Heart left ventricle (tissue), 16 donors: ENCODE measurements at places on chromosomes 12 and 14.

- no peak for DNase-seq
These were observed 138.1 kb upstream of the BMP4 start for GRCh38 chr14:54094765-54095164.

- no peak for DNase-seq
These were observed 8.9 kb downstream of the PDE1B start for GRCh38 chr12:54558311-54558710.

DNA sequence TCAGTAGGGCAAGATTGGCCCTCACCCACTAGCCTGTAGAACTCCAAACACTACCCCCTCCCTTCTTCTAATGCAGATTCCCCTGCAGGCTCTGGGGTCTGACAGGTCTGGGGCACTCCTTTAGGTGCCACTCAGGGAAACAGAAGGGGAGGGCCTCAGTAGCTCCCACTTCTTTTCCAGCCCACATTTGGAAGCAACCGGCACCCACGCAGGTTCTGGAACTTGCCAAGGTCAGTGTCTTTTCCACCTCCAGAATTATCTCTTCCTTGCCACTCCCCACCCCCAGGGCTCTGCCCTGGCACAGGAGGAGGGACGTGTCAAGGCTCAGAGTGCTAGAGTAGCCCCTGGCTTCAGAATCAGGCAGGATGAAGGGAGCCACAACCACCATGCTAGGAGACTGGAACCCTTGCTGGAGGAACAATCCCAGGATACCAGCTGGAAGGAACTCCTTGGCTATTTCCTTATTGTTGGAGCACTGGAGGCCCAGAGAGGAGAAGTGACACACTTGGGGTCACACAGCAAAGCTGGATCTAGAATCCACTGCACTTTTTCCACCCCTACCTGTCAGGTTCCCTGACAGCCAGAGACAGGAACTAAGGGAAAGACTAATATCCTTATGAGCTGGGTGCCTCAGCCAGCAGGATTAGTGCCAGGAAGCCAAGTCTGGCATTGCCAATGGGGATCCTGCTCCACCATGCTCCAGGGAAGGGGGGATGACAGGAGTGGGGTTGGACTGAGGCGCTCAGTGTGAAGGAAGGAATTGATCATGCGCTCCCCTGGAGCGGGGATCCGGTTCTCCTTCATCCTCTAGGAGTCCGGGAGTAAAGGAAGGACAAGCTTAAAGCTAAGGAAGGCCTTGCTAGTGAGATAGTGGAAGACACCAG is 1.8 kb upstream of the FIGNL2 start:
- DNase-seq: no peak

- DNase-seq: no peak
These were observed 409.5 kb downstream of the SLC6A15 start for GRCh38 chr12:84502907-84503787.

DNA sequence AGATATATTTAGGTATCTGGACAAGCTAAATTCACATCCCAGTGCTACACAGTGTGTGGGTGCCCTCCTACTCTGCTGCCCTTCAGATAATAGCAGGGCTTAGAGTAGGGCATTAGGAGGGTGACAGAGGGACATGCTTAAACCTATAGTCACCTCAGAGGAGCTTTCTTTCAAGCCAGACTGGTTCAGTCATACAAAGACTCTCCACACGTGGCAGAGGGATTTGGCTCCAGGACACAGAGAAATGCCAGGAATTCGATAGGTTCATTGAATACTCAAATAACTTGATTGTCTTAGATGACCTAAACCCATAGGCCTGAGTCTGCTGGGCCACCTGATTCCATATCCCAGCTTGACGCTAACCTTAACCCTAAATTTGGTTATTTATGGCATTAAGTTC is 163.5 kb downstream of the TPH2 start:
- no peak for DNase-seq

DNA sequence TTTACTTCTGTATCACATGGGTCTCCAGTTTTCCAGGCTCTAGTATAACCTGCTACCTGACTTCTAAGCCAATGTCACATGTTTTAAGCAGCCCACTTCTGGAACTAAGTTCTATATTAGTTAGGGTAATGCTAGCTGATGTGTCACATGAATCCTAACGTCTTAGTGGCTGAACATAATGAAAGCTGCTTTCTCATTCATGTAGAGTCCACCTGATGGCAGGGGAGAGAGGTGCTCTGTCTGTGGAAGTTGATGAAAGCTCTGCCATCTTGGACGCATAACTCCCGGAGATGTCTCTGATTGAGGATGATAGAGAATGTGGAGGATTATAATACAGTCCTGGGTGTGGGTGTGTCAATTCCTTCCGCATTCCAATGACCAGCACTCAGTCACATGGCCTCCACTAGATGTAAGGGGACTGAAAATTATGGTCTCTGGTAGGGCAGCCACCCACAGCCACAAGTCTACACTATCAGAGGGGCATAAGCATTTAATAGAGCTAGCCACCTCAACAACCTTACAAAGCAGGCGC is 234.4 kb upstream of the CRY1 start:
- DNase-seq: no peak

DNA sequence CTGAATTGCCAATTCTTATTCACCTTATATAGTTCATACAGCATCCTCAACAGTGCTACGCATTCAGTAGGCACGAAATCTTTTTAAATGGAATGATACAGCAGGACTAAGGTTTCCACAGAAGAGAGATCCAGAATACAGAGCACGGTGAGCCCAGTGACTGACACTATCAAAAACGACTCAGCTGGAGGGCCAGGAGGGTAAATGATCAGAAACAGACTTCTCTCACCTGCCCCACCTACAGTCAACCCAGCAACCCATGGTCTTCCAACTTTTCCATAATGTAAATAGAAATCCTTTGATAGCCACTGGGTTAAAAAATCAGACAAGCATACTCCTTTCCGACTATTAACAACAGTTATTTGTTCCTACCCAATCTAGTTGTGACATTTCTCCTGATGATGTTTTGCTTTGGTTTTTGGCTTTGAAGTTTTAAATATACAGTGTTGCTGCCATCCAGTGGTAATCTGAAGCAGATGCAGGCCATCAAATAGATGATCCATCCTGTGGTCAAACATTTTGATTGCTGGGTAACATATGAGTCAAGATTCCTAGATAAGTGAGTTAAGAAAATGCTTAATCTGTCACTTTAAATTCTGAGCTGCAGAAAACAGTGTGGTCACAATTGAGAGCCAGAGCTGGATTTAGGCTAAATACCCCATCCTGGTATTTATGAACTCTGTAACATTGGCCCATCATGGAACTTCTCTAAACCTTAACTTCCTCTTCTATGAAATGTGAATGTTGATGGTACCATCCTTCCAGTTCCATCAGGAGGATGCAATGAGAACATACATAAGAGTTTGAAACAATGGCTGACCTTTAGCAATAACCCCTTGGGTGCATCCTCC is 42.0 kb downstream of the GPHB5 start:
- DNase-seq: no peak

GRCh38 chr12:14614704-14615121 is 47.0 kb upstream of the PLBD1 start:
- no peak for DNase-seq

DNA sequence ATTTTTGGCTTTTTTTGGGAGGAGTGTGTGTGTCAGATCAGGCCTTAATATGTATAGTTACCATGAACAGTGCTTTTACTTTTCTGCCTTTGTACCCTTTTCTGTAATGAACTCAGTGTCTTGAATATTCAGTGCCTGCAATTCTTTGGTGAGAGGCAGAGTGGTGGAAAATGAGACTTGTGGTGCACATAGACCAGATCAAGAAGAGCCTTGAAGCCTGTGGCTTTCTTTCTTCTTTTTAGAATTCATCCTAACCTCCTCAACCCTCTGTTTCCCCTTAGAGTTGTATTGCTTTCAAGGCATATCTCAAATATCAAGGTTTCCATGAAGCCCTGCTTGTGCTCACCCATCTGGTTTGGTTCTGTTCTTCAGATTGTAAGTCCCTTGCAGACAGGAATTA is 2.6 kb downstream of the YLPM1 start:
- no peak for DNase-seq

DNA sequence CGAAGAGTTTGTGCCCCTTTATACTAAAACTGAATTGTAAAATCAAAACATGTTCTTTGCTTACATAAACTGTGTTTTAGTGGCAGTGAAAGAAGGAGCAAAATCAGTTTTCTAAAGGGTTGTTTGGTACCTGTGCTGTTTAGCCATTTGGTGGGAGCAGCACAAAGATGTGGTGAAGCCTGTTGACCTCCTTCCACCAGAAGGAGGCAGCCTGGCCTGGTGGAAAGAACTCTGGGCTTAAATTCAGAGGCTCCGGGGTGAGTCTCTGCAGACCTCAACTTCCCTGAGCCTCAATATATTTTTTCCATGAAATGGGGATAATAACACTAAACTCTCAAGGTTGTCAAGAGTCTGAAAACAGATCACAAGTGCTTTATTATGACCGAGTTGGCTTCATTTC is 502.5 kb downstream of the VRK1 start:
- DNase-seq: no peak
